ENCODE measurements at places on chromosomes 5 and 9.

DNA sequence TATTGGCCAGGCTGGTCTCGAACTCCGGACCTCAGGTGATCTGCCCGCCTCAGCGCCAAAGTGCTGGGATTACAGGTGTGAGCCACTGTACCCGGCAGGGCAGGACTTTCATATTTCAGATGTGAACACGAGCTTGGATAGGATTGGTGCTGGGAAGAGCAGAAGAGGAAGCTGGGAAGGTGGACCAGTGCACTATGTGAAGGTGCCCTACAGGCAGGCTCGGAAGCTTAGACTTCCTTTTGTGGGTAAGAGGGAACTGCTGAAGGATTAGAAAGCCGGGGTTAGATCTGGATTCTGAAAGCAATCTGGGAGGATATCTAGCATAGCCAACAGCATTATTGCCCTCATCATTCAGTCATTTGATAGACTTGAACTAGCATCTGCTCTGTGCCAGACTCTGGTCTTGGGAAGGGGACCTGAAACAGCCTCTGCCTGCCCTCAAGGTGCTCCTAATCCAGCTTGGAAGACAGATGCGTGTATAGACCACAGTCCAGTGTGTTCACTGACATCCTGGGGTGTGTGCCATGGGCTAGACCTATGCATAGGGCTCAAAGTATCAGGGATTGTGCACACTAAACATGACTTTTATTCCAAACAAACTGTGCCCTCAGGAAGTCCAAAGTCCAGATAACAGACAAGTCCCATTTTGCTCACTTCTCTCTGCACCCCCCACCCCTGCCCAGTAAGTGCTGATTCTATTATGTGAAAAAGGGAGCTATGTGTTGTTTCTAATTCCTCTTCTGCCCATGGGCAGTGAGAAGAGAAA lies 637 bp downstream of the CBY3 start:
- DNase-seq, result no peak

DNA sequence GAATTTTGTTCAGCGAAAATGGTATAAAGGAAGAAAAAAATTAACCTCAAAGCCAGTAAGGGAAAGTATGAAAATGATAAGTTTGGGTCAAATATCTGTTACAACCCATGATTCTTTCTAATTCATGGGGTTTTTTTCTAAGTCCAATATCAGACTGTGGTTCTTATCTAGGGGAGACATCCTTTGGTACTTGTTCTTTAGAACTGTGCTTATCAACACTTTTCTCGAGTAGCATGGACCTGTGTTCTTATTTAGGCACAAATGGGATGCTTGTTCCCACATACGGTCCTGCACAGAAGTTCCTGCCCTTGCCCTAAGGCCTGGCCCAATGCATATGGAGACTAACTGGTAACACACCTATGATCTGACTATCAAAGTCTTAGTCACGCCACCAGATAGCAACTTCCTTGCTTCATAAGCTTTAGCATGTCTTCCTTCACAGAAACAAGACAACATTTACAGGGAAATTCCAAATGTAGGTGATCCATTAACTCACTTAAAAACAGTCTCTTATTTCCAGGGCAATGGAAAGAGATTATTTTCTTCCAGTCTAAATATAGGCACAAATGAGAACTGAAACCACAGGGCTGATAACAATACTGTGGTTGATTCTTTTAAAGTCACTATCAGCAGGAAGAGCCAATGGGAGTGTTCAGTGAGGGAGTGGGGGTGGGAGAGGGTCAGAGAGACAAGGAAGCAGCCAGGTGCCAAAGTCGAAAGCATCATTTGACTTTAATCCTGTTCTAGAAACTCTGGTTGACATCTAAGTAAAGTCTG lies 268.8 kb upstream of the ANKRD55 start:
- DNase-seq, result no peak

GRCh38 chr9:93119953-93120845 lies 13.9 kb downstream of the NINJ1 start:
- DNase-seq, result no peak

DNA sequence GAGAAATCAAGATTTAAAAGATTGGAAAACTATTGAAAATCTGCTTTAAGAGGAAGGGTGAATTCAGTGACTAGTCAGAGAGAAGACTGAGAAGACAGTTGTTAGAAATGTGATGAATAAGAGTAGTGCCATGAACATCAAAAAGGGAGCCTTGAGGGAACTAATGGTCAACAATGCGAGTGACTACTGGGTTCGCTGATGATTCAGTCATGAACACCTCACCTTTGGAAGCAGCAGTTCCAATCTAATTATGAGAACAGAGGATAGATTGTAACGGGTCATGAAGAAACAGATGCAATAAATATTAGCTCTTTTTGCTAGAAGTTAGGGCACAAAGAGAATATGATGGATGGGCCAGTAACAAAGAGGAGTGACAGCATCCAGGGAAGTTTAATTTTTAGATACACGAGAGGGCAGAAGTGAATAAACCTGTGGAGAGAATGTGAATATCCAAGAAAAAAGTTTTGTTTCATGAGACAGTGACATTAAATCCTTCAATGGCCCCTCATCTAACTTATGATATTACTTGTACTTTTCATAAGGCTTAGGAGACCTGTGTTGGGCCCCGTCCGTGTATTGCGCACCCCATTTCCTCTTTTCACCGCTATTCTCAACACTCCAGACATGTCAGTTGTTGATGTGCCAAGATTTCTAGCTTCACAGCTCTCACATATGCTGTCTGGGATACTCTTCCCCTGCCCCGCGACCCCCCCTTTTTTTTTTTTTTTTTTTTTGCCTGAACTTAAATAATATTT lies 23.5 kb upstream of the IFNE start:
- no peak for DNase-seq

DNA sequence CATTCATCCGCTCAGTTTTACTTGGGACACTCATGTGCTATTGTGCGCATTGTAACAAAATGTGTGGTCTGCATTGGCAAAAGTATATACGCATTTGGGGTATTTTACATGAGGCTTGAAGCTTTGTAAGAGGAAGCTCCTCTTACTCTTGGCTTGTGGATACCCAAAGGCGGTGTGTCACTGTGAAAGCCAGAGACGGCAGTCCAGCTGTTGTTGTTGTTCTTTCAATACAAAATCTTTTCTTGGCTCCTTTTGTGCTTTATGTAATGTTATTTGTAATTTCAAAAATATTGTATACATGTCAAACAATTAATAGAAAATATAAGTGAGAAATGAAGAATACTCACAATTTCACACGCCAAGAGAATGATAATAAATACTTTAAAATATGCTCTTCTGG lies 128.3 kb upstream of the MOCS2 start:
- no peak for DNase-seq

GRCh38 chr5:123144096-123144495 lies 55.1 kb downstream of the PRDM6 start:
- DNase-seq, result no peak

DNA sequence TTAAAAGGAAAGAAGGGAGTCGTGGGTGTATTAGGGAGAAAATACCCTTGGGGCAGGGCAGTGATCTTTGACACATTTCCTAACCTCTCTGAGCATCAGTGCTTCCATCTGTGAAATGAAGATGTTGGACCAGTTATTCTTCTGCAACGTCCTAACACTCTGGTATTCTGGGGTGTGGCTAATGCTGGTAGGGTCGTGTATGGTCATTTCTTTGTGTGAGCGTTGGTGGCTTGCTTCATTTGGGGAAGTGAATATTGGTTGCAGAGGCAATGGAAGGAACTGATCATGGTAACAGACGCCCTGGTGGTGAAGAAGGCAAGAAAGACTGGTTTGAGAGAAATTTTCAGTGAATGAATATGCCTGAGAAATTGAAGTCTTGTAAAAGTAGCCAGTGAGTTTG lies 67.9 kb upstream of the TTC23L start:
- no peak for DNase-seq

DNA sequence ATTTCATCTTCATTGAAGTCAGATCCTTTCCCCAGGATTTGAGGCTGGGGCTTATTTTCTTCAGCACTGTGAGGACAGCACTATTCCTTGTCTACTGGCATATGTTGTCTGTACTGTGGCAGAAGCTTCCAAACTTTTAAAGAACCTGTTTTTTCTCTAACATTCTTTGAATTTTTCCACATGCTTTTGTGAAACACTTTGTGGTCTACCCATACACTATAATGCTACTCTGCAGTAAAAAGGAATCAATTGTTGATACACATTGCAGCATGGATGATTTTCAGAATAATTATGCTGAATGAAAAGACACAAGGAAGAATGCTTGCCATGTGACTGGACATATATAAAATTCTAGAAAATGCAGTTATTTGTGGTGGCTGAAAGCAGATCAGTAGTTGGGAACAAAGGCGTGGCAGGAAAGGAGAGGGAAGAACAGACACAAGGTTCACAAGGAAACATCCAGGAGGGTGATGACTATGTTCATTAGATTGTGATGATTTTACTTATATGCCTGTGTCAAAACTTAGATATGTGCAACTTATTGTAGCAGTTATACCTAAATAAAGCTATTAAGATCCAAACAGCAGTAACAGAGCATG lies 96.8 kb downstream of the WNK2 start:
- DNase-seq, result no peak

GRCh38 chr5:125176005-125176390 lies 429.6 kb upstream of the ZNF608 start:
- no peak for DNase-seq

- no peak for DNase-seq
These were observed 17.9 kb downstream of the TLN1 start for GRCh38 chr9:35714123-35714522.

DNA sequence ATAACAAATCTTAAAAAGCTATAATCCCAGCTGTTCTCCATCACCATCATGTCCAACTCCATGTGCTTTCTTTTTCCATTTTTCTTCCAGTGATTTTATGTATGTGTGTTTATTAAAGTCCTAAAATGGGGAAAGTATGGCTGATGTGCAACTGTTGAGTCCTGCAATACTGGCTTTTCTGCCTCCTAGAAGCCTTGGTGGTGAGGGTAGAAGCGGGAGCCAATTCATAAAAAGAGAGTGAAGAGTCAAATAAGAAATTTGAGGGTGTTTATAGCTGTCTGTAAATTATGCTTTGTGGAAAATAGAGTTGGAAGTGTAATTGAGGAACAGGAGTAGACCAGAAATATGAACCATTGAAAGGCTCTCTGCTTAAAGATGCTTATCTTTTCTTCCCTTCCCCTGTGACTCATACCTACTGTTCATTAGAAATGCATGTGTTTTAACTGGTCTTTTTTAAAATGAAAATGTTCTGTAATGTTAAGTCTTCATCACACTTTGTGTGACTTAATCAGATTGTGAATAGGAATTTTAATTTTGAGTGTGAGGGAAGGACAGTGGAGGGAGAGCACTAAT lies 80.1 kb downstream of the ZCCHC7 start:
- DNase-seq, result no peak

DNA sequence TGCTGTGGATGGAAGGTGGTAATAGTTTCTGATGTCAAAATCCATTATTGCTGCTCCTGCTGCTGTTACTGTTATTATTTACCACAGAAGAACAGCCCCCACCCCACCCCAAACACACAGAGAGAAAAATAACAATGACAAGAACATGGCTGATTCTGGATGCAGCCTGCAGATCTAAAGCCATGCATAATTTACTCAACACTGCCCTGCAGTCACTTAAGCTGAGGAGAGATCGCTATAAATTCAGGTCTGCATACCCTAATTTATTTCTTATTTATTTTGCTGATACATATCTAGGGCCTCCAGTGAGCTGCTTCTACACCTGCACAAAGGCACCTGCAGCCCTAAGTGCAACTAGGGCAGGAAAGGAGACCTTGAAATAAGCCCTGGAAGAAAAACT lies 132.0 kb downstream of the TRIM32 start:
- no peak for DNase-seq

- DNase-seq, result no peak
These were observed 380.3 kb upstream of the TNC start for GRCh38 chr9:115498303-115498702.

- DNase-seq, result no peak
These were observed 39.4 kb downstream of the SIL1 start for GRCh38 chr5:139158791-139159190.

- no peak for DNase-seq
These were observed 209.1 kb downstream of the ASTN2 start for GRCh38 chr9:117205806-117206205.

DNA sequence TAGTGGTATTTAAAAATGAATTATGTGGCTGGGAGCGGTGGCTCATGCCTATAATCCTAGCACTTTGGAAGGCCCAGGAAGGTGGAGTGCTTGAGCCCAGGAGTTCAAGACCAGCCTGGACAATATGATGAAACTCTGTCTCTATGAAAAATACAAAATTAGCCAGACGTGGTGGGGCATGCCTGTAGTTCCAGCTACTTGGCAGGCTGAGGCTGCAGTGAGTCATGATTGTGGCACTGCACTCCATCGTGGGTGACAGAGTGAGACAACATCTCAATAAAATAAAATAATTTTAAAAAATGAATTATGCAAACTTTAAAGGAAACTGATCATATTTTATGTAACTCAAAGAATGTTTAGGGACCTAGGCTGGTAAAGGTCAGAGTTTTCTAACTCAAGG lies 310.8 kb upstream of the DMRT1 start:
- DNase-seq, result no peak

DNA sequence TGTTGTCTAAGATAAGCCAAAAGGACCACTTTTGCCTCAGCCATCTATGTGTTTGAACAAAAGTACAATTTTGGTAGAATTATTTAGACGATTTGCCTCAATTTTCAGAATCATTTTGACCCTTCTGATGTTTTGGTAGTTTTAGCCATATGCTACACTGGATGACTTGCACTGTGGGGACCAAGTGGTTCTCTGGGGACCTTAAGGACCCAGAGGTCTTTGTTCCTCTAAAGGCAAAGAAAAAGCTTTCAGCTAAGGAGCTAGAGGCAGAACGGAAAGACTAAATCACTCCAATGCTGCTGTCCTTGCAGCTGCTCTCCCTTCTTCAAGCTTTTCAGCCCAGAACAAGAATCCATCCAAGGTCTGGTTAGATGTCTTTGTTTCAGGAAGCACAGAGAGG lies 51.0 kb upstream of the APC start:
- no peak for DNase-seq

- no peak for DNase-seq
These were observed 12.0 kb downstream of the PBX3 start for GRCh38 chr9:125758986-125759763.

DNA sequence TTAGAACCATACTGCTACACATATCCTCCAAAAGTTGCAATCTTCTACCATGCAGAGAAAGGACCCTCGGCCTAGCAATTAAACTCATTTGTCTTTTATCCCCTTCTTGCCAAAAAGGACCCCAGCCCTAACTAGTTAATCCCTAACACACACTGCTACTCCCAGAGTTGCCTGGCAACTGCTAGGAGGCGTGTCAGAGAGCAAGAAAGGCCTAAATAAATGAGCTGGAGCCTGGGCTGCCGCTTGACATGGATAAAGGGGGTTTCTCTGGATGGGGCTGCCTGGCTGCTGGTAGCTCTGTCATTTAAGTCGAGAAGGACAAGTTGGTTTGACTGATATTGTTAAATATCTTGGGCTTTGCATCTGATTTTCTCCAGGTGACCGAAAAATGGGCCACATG lies 194.8 kb downstream of the CRB2 start:
- peak; percentile 57 for DNase-seq

GRCh38 chr9:70192707-70193106 lies 66.1 kb upstream of the SMC5 start:
- no peak for DNase-seq

GRCh38 chr5:86565197-86565789 lies 52.4 kb upstream of the COX7C start:
- DNase-seq, result no peak
